Right renal pelvis (tissue), 4 donors: ENCODE measurements at places on chromosomes 12 and 14.

- DNase-seq = no peak
Measured at GRCh38 chr14:88346048-88346639, 23.1 kb upstream of the KCNK10 start.

GRCh38 chr12:116484807-116485206 lies 74.4 kb upstream of the MAP1LC3B2 start:
- no peak for DNase-seq

DNA sequence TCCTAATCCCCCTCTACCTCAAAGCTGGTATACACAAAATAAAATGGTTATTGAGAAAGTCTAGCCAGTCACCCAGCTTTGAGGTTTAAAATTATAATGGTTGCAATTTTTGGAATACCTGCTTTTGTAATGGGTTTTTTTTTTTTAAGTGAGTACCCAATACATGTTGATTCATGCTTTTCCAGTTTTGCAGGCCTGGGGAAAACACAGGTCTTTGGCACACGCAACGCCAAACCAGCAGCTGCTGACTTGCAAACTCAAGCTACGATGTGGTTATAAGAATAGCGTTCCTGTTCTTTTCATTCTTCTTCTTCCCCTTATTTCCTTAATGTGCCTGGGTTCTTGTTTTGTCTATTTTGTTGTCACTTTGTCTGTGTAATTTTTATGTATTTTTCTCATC lies 233.0 kb downstream of the EGLN3 start:
- no peak for DNase-seq

DNA sequence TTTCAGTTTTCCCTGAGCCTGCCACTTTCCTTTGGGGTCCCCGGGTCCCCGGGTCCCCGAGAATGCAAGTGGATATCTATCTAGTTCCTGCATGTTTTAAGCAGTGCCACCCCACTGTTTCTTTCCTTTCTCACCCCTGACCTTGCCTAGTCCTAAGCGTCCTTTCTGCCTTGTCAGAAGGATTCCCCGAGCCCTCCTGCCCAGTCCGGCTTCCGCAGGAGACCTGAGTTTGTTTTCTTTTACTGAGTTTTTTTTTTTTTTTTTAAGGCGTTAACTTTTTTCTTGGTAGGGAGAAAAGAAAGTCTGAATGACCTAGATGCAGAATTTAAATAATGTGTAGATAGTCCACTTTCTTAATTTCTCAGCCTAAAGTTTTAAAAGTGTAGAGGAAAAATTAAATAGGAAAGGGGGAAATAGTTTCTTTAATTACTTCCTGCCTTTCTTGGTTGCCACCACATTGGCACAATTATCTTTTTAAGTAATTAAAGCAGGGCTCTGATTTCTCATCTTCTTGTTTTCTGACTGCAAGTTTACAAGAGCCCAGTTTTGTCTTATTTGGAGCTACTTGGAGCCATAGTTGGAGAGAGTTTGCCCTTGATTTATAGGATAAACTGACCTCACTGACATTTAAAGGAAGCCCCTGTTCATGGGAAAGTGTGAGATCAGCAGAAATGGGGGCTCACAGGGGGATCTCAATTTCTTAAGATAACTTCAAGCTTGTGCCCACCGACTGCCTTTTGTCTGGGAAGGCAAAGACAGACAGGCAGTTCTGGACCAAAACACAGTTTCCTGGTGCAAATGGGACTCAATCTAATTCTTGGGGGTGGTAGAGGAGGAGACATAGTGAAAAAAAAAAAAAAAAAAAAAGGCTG lies 2.9 kb downstream of the PAX9 start:
- DNase-seq = no peak
